ENCODE measurements at places on chromosomes 6 and 20. TPM values are rescaled to one million over a fixed set of nuclear protein-coding genes. Genes with fewer than 3 reads are reported as not detected.

The SNAI1 gene
- 0.11 TPM for total RNA-seq

The C20orf202 gene
- total RNA-seq: 0.12 TPM

The PAX1 gene
- total RNA-seq: not detected

The EEF1A2 gene
- total RNA-seq: 0.33 TPM

The STX11 gene
- total RNA-seq: 0.77 TPM

The TM9SF4 gene
- total RNA-seq: 35.4 TPM

The NKAPL gene
- total RNA-seq: 1.9 TPM

The ID4 gene
- total RNA-seq: 15.8 TPM

The FGD2 gene
- not detected for total RNA-seq

The SLC44A4 gene
- total RNA-seq: not detected

The MICA gene
- 66.0 TPM for total RNA-seq

The FOXF2 gene
- total RNA-seq: 0.25 TPM

The SLC22A1 gene
- total RNA-seq: 0.77 TPM

The CFAP61 gene
- 0.22 TPM for total RNA-seq

The NHLRC1 gene
- 2.7 TPM for total RNA-seq

The ITPA gene
- total RNA-seq: 35.9 TPM

The B3GAT2 gene
- under 0.01 TPM for total RNA-seq

The SLC26A8 gene
- not detected for total RNA-seq

The DNMT3B gene
- total RNA-seq: 7.4 TPM

The GABRR1 gene
- total RNA-seq: not detected

The ROMO1 gene
- 235 TPM for total RNA-seq

The LRRC1 gene
- total RNA-seq: 11.6 TPM
